Epithelial cell of prostate (primary cell): ENCODE measurements at places on chromosomes 4 and X.

DNA sequence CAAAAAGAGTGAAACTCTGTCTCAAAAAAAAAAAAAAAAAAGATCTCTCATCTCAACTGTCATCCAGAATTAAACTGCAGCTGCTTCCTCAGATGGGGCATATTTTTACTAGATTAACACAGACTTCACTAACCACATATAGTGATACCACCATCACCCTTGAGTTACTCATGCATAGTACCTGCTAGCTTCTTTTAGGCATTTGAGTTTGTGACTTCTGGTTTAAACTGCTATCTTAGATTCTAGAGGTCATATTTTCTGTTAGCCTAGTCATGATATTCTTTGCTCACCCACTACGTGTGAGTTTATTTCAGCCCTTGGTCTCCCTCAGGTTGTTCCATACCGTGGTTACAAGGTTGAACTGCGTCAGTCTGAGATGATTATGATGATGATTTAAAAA, 154.9 kb upstream of the BMP3 start:
- no peak for DNase-seq

- no peak for DNase-seq
These were observed 4.5 kb downstream of the PLXNB3 start for GRCh38 chrX:153768311-153769157.

DNA sequence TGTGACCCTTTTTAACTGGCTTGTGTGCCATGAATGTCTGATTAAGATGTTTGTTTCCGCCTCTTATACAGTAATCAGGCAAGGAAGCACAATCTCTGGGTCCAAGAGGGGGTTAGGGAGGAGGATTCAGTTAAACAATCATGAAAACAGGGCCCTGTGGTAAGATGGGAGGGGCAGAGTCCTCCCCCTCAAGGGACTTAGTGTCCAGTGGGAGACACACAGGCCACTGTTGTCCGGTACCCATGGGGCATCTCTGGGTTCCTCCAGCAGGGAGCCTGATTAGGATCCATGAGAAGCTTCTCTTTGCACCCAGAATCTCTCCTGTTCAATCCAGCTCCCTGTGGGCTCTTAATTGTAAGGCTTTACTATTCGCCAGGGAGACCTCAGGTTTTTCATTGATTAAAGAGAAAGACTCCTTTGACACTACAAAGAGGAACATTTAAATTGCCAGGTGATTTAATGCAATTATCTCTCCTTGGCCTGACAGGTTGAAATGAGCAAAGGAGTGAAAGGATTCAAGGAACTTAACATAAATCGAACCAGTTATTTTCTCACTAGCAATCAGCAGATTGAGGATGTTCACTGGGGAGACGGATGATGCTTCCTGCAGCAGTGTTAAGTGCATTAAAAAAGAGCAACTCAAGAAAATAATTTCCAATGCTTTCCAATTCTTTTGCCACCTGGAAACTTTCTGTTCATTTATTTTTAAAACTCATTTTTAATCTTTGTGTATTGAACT, 225.4 kb downstream of the PTTG2 start:
- DNase-seq: no peak

DNA sequence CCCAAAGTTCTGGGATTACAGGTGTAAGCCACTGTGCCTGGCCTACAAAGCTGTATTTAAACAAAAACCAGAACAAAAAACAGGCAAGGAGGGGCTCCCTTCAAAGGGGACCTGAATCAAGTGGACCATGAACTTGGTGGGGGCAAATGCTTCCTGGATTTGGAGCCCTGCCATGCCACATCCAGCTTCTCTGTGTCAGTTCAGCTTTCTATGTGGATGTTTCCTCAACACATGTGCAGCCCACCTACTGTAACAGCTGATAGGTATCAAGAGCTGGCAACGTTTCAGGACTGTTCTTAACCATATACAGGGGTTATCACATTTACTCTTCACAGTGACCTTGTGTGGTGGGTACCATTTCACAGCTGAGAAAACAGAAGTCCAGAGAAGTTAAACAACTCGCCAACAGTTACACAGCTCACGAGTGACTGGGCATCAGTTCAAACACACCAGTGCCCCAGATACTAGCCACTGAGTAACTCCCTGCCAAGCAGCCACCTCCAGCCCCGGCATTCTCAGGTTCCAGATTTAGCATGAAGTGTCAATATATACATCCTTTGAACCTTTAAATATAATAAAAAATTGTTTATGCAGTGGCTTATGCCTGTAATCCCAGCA, 7.5 kb downstream of the GPR143 start:
- DNase-seq: no peak

- no peak for DNase-seq
These were observed 114.4 kb upstream of the WDR44 start for GRCh38 chrX:118231464-118231863.

- no peak for DNase-seq
These were observed 25.6 kb downstream of the ARHGAP6 start for GRCh38 chrX:11640089-11640488.

GRCh38 chr4:52987392-52988056, 125.4 kb downstream of the RASL11B start:
- no peak for DNase-seq

- no peak for DNase-seq
These were observed 655.3 kb downstream of the SH3BGRL start for GRCh38 chrX:81857192-81857591.

- no peak for DNase-seq
These were observed 147.5 kb downstream of the FBXO8 start for GRCh38 chr4:174135936-174136406.

- no peak for DNase-seq
These were observed 23.6 kb downstream of the SH3BP2 start for GRCh38 chr4:2816401-2816954.

DNA sequence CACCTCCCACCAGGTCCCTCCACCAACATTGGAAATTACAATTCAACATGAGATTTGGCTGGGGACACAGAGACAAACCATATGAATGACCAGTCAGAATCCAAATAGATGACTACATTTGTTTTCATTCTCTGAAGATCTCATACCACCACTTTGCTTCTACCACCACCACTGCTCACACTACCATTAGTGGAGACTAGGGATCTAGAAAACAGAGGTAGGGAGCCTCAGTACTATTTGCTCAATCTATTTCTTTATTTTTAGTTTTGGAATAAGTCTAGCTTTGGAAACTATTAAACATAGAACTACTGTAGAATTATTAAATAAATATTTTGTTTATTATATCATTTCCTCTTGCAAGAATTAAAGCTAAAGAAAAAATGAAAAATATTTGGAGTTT, 727.9 kb downstream of the CCSER1 start:
- DNase-seq: no peak

GRCh38 chr4:1967512-1968149, 41.1 kb downstream of the NELFA start:
- no peak for DNase-seq

GRCh38 chr4:65071564-65071963, 598.7 kb downstream of the EPHA5 start:
- no peak for DNase-seq

GRCh38 chrX:109614951-109615350, 10.0 kb downstream of the KCNE5 start:
- no peak for DNase-seq

- no peak for DNase-seq
These were observed 1.4 kb upstream of the MAGED1 start for GRCh38 chrX:51891821-51892551.

DNA sequence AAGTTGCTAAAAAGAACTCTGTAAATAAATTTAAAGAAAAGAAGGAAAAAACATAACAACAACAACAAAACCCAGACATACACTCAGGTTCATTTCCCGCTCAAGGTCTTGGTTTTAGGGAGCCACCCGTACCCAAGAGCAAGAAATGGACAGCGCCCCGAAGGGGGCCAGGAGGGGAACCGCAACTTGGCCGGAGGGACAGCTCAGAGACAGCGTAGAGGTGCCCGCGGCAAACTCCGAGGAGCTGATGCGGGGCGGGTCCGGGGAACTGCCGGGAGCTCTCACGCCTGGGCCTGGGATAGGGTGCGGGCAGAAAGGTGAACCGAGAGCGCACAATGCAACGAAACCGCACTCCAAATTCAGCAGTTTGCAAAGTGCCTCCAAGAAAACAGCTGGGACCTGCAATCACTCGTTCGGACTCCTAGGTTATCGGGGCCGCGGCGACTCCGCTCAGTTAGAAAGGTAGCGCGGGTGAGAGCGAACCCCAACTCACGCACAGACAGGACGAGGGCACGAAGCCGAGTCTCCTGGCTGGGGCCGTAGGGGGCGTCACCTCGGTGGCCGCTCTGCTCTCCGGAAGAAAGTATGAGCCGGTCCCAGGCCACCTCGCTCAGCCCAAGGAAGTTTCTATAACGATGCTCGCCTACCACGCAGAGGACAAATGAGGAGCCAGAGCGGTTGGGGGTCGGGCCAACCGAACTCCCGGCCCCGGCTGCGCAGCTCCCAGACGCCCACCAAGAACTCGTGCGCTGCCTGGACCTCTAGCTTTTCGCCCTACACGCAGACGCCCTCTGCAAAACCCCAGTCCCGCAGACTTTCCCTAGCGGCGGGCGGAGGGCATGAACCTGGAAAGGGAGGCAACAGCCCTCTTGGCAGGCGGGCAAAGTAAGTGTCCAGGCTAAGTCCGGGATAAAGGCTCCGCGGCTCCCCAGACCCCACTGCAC, 1.4 kb downstream of the NDNF start:
- no peak for DNase-seq

DNA sequence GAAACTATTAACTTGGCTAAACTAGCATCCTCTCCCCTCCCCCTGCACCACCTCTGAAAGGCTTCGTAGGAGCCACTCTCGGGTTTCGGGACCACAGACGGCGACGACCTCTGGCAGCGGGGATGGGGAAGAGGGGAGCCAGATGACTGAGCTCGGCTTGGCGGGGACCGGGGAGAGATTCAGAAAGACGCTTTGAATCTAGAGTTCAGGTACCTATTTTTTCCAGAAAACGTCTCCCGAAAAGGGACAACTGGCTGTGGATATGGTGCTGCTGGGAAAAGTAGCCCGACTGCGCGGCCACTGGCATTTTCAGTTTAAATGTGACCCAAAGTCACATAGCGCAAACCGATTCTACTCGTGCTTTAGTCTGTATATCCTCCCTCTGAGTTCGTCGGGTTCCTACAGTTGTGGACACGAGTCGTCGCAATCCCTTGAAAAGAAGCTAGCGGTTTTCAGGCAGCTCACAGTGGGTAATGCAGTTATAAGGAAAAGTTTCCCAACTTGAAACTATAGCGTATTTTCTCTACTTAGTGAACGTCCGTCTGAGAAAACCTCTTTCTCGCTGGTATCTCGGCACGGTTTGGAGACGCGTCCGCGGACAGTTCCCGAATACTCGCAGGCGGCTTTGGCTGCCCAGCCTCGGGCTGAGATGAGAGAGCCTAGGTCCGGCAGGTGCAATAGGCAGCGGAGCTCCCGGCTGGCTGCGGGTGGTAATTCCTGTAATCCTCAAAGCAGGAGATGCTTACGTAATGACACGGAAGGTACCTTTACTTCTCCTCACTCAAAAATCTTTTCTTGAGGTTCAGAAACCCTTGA, 1.3 kb downstream of the PARM1 start:
- no peak for DNase-seq

- DNase-seq: no peak
These were observed 73.2 kb upstream of the BCOR start for GRCh38 chrX:40170830-40171512.

DNA sequence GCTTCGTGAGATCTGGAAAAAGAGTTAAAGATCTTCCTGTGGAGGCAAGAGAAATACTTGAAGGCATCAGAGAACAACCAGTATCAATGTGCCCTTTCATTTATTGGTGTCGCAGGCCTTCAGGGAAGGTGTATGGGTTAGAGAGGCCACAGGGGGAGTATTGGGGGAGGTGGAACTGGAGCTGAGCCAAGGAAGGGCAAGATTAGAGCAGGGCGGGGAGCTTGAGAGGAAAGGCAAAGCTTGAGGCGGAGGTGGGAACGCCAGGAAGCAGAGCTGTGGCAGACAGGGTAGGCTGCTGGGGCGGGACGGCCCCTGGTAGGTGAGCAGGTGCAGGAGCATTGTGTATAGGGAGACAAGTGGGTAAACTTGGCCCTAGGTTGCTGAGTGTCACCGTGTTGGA, 329.9 kb downstream of the ARHGAP10 start:
- no peak for DNase-seq

- DNase-seq: no peak
These were observed 30.4 kb upstream of the APELA start for GRCh38 chr4:164846566-164846965.

DNA sequence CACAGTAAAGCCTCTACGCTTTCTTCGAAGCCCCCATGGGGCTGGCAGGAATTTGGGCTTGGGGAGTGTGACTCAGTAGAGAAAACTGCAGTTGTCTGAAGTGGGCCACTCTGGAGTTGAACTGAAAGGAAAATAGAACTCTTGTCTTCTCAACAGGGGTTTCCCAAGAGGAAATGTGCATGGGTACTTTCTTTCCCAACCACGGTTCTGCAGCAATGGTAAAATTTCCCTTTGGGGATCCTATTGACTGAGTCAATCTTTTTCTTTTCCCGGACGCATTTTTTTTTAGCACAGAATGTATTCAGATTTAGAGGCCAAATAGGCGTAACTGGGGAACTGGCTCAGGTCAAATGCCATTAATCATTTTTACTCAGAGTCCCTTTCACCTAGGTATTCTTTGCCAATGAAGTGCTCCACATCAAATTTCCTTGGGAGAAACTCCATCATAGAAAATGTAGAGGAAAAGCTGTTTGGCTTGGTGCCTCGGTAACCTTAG, 269.3 kb downstream of the STIM2 start:
- DNase-seq: no peak

- no peak for DNase-seq
These were observed 94.6 kb upstream of the FTHL17 start for GRCh38 chrX:31166416-31166815.

- DNase-seq: no peak
These were observed 312.1 kb downstream of the PPP1R2C start for GRCh38 chrX:42465821-42466220.

DNA sequence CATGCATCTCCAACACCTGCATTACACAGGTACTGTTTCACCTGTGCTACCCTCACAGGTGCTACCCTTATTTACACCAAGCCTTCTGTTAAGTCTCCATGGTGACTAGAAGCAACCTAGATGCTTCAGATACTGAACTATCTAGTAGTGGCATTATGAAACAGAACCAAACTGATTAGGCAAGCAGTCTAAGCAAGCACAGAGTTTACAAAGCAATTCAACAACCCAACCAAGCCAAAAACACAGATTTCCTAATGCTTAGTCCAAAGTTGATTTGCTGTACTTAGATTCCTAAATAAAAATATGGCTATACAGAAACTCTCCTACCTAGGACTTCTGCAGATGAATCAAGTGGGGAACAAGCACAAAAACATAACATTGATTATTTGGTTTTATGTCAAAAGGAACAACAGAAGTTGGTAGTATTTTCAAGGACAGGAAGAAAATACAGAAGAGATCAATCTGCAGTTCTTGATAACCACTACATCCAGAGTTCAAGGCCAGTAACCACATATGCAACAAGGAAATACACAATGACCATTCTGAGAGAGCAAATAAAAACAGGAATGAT, 3.2 kb downstream of the TAPT1 start:
- DNase-seq: no peak
